ENCODE measurements at places on chromosomes 12 and 14.

- peak; percentile 100 for DNase-seq
Observed at GRCh38 chr12:8026291-8026900, 6.1 kb upstream of the FOXJ2 start.

GRCh38 chr12:109170324-109170723, 53.9 kb downstream of the ACACB start:
- DNase-seq, result no peak

GRCh38 chr14:27392153-27392552, 794.3 kb upstream of the NOVA1 start:
- DNase-seq, result no peak

DNA sequence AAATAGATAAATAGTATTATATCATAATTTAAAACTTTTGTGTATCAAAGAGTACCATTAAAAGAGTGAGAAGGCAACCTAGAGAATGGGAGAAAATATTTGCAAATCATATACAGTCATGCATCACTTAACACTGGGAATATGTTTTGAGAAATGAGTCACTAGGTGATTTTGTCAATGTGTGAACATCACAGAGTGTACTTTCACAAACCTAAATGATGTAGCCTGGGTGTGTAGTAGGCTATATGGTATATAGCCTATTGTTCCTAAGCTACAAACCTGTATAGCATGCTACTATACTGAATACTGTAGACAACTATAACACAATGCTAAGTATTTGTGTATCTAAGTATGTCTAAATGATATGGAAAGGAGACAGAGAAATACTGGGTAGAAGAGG, 48.0 kb upstream of the ARID2 start:
- no peak for DNase-seq

- no peak for DNase-seq
Observed at GRCh38 chr14:59277659-59278058, 89.2 kb downstream of the DAAM1 start.

DNA sequence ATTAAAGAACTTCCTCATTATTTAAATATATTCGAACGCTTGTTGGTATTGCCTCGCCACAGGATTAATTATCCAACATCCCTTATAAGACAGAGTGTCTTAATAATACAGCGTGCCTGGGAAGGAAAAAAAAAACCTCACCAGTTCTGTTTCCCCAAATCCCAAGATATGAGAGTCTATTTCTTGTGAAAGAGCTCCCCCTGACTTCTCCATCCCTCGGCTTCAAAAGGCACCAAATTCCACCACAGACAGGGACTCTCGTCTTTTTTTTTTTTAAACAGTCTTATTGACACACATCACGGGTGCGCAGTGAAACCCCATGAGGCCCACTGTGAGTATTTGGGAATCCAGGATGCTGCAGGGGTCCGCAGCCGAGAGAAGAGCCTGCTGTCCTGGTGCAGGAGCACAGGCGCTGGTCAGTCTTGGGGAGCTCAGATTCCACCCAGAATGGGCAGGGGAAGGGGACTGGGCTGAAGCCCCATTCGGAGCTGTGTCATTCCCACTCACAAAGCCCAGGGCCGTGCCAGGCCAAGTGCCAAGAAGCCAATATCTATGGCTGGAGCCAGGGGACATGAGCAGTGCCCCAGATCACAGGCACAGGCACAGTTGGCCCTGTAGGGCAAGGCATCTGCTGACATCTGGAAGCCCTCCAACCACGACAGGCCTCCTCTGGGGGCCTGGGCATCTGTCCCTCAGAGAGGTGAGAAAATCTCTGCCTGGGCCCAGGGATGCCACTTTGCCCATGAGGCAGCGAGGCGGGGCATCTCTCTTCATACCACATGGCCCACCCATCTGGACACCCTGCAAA, 71.9 kb downstream of the BCL11B start:
- no peak for DNase-seq

DNA sequence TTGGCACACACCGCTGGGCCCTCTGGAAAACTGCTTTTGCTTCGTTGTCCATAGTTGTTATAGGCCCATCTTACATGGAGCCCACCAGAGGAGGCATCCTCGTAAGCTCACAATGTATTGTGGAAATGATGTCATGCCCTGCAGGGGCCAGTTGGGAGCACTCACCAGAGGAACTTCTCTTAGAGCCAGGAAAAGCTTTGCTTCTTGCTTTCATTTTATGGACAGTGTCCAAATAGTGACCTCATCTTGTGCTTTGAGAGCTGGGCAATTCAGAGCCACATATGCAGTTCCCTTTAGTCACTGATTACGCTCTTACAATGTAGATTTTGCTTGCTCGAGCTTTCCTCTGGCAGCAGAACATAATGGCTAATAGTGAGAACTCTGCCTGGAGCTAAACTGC, 275.6 kb downstream of the AACS start:
- no peak for DNase-seq

GRCh38 chr12:46386877-46387629, 14.5 kb upstream of the SLC38A2 start:
- DNase-seq, result peak; percentile 67

DNA sequence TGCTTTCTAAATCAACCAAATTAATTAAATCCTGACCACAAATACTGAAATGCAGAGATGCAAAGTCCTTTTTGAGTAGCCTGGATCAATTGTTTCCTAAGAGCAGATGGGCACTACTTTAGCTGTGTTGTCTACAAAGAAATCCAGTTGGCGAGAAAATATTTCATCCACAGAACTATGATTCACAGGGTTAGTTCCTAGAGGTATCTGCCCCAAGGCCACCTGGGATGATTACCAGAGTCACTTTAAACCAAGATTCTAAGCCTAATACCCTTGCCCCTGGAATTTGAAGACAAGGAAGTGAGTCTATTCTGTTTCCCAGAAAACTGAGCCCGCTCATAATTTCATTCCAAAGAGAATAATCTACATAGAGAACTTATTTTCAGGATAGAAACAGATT, 198.4 kb downstream of the PPM1H start:
- no peak for DNase-seq

GRCh38 chr14:73240816-73241480, 3.6 kb downstream of the PAPLN start:
- DNase-seq, result no peak

GRCh38 chr14:57864659-57865058, 1.2 kb downstream of the SLC35F4 start:
- peak; percentile 18 for DNase-seq

DNA sequence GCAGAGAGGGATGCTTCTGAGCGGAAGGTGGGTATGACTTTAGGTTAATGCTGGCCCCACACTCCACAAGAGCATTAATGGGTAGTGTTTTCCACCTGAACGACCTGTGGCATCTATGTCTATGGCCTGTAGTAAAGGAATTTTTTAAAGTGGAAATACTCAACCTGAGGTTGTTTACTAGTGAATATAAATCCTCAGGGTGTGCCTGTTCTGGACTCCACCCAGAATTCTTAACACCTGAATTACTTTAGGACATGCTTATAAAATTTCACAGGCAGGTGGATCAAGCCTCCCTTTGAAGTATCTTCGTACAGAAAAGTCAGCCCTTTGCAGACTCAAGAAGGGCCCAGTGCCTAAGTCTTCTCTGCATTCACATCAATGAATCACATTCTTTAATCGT, 196.1 kb downstream of the ESR2 start:
- DNase-seq, result no peak

DNA sequence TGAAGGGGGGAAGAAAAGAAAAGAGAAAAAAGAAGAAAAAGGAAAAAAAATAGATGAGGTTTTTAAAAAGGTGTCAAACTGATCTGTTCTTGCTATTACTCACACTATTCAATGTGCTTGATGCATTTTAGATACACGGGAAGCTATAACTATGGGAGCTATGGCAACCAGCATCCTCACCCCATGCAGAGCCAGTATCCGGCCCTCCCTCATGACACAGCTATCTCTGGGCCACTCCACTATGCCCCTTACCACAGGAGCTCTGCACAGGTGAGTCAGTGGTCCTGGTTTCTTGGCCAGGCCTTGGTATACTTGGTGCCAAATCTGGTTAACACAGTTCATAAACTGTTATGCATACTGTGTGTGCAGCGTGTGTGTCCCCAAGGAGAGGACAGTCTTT, 24.0 kb upstream of the RIC8B start:
- DNase-seq, result no peak

GRCh38 chr12:114045349-114045748, 79.2 kb upstream of the RBM19 start:
- no peak for DNase-seq

GRCh38 chr12:109625131-109625559, 51.6 kb downstream of the MVK start:
- no peak for DNase-seq

GRCh38 chr14:106500571-106500970, 974.2 kb downstream of the TMEM121 start:
- no peak for DNase-seq

- no peak for DNase-seq
Observed at GRCh38 chr12:9343731-9344130, 135.5 kb upstream of the PZP start.

- DNase-seq, result no peak
Observed at GRCh38 chr12:95701275-95701674, 89.3 kb downstream of the NTN4 start.

- DNase-seq, result no peak
Observed at GRCh38 chr12:3646561-3647241, 106.2 kb downstream of the CRACR2A start.

- DNase-seq, result no peak
Observed at GRCh38 chr14:69993326-69993725, 114.1 kb downstream of the SMOC1 start.

DNA sequence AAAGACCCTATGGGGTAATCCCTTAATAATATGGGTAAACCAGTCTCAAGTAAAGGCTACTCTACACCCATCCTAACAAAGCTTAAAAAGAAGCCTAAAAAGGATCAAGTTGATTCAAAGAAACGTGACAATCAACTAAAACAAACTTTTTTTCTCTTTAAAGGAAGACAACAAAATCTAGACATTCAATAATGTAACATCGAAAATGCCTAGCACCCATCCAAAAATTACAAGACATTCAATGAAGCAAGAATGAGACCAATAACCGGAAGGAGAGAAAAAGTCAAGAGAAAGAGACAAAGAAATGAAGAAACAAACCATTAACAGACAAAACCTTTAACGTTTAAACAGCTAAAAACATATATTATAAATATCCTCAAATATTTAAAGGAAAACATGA, 143.8 kb upstream of the VASH1 start:
- DNase-seq, result no peak

- DNase-seq, result no peak
Observed at GRCh38 chr12:93007544-93007943, 78.4 kb upstream of the EEA1 start.

DNA sequence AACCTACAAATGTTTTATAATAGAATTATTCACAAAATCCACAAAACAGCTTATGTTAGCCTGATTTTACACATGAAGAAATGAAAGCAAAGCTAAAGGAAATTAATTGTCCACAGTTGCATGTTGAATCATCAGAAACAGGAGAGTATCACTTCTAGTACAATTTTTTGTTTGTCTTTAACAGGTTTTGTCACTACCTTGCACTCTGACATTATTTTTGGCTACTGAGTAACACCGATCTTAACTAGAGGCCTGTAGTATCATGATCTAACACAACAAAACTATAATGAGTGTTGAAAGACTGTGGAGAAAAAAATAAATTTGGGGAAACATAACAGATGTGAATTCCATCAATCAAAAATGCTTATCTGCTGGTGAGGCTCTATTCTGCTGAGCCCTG, 60.1 kb downstream of the TAOK3 start:
- no peak for DNase-seq
